Globus pallidus (tissue), 1 donor: ENCODE measurements at places on chromosomes 2 and 18.
A peak's percentile ranks its signal among the peaks of the same experiment; 100 is the strongest.

- DNase-seq, result no peak
These were observed 84.5 kb upstream of the NOSTRIN start for GRCh38 chr2:168717790-168718502.

GRCh38 chr2:196160101-196160500, 11.3 kb downstream of the STK17B start:
- DNase-seq, result peak; percentile 43

DNA sequence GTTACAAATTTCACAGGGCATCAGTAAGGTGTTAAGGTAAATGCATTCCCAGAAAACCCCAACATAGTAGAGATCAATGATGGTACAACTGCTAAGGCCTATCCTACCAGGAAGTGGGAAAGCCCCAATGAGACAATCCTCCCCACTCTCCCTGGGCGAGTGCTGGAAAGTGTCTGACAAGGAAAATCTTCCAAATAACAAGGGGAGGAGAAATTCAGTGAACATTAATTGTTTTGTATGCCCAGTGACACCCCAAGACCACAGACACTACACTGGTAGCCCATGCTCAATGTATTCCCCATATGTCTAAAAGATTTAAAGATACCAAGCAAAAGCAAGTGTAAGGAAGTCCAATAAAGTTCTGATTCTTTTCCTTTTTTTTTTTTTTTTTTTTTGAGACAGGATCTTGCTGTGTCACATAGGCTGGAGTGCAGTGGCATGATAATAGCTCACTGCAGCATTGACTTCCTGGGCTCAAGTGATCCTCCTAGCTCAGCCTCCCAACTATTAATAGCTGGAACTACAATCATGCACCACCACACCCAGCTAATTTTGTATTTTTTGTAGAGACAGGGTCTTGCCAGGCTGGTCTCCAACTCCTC, 24.7 kb downstream of the B4GALT6 start:
- DNase-seq, result no peak

GRCh38 chr2:187989925-187990623, 301.6 kb upstream of the GULP1 start:
- no peak for DNase-seq

- DNase-seq, result no peak
These were observed 4.7 kb downstream of the GNLY start for GRCh38 chr2:85698880-85699254.

DNA sequence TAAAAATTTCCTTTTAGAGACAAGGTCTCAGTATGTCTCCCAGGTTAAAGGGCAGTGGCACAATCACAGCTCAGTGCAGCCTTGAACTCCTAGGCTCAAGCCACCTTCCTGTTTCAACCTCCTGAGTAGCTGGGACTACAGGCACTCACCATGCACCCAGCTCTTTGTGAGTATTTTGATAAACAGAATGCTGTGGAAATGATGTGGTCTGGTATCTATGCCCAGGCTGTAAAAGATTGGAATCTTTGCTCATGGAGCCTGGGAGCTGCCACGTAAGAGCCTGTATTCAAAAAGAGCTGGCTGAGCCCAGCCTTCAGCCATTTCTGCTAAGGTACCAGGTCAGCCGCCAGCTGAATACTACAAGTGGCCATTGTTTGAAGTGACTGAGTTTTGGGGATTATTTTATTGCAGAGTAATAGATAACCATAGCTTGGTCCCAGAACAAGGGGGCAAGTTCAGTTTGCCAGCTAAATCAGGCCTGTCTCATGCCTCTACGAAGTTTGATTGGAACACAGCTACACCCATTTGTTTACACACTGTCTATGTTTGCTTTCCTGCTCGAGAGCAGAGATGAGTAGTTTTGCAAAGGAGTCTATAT, 21.3 kb upstream of the ARL5A start:
- no peak for DNase-seq

DNA sequence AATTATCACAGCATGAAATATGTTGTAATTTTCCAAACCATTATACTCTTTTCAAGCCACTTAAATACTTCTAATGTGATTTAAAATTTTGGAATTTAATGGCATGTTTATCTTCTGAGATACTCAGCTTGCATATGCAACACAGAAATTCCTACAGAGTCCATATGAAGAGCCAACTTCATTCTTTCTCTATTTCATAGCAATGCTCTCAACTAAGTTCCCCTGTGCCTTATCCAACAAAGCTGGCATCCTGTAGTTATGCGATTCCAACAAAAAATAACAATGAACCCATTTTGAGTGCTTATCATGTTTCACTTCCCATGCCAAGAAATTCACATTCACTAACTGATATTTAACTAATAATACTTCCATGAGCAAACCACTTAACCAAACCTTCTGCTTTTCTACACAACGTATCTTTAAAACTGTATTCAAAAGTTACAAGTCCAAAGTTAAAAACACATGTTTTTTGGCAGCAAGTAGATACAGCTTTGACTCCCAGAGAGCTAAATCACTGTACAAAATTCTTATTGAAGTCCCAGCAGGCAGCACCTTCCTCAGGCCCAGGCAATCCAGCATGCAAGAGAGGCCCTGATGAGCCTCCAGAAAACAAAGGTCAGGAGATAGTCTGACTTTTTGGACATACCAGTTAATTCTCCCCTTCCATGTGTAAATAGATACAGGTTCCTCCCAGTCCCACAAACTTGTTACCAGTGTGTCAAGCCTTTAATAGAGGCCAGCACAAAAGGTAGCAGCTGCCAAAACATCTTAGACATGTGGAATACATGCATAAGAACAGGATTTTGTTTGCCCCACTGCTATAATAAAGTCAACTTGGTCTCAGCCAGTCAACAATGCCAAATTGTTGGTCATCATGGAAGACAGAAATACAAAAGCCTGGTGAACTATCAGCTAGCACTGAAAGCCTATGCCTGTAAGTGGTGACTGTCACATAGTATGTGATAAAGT, 113.1 kb upstream of the WDR75 start:
- DNase-seq, result no peak
